Activated CD4-positive, alpha-beta memory T cell treated with anti-CD3 and anti-CD28 coated beads for 36 hours (primary cell): ENCODE measurements at places on chromosomes 7 and 10. TPM values are rescaled to one million over a fixed set of nuclear protein-coding genes. Genes with fewer than 3 reads are reported as not detected.

- no peak for DNase-seq
- no peaks in the 10 kb centered on the region for H3K27me3 ChIP-seq
- H3K27ac ChIP-seq: no peak overlapping the region
- H3K4me1 ChIP-seq: peaks cover 14% of the 10 kb centered on the region
These were observed 410.2 kb upstream of the KLF6 start for GRCh38 chr10:4195213-4195612.

DNA sequence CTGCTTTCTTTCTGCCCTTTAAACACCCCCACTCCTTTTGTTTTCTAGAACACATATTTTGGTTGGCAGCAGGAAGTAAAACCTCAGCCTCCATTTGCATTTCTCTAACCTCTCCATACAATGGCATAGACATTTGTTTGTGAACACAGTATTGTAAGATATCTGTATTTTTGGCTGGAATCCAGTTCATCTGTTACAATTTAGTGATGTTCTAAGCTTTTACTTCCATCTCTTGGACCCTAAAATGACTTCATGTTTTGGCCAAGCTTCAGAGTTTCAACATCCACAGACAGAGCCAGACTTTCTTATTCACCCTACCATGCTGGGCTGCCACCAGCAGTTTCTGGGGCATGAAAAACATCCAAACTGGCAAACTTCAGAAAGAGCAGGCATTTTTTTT lies 21.1 kb upstream of the AUTS2 start:
- no peaks in the 10 kb centered on the region for H3K36me3 ChIP-seq
- no peak overlapping the region for H3K27ac ChIP-seq
- no peaks in the 10 kb centered on the region for H3K4me1 ChIP-seq
- no peak for DNase-seq
- peaks cover 2% of the 10 kb centered on the region for H3K27me3 ChIP-seq

- DNase-seq: no peak
- no peaks in the 10 kb centered on the region for H3K36me3 ChIP-seq
- H3K27ac ChIP-seq: no peak overlapping the region
- H3K4me1 ChIP-seq: no peaks in the 10 kb centered on the region
- H3K27me3 ChIP-seq: no peaks in the 10 kb centered on the region
- H3K4me3 ChIP-seq: no peak overlapping the region
These were observed 48.5 kb downstream of the CALD1 start for GRCh38 chr7:134827889-134828288.

GRCh38 chr7:133436014-133436428 lies 183.1 kb downstream of the EXOC4 start:
- H3K4me3 ChIP-seq: no peak overlapping the region
- H3K27me3 ChIP-seq: no peaks in the 10 kb centered on the region

GRCh38 chr10:7846591-7846990 lies 28.3 kb downstream of the TAF3 start:
- H3K27ac ChIP-seq: no peak overlapping the region
- H3K27me3 ChIP-seq: no peaks in the 10 kb centered on the region
- DNase-seq: no peak
- peaks cover 2% of the 10 kb centered on the region for H3K4me1 ChIP-seq
- no peak overlapping the region for H3K4me3 ChIP-seq

DNA sequence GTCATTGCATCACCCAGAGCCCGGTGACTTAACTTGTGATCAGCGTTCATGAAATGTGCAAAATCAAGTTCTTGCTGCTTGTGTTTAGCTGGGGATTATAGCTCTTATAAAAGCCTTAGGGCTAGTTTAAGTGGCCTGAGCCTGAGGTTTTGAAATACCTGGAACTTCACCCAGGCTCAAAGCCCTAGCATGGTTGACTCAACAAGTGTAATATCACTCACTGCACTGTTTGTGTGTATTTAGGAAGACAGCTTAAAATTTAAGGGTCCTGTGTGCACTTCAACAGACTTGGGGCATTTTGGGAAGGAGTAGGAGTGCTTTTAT lies 489.5 kb downstream of the GATA3 start:
- H3K4me3 ChIP-seq: no peak overlapping the region
- H3K36me3 ChIP-seq: peaks cover 3% of the 10 kb centered on the region
- H3K27me3 ChIP-seq: no peaks in the 10 kb centered on the region
- DNase-seq: no peak

DNA sequence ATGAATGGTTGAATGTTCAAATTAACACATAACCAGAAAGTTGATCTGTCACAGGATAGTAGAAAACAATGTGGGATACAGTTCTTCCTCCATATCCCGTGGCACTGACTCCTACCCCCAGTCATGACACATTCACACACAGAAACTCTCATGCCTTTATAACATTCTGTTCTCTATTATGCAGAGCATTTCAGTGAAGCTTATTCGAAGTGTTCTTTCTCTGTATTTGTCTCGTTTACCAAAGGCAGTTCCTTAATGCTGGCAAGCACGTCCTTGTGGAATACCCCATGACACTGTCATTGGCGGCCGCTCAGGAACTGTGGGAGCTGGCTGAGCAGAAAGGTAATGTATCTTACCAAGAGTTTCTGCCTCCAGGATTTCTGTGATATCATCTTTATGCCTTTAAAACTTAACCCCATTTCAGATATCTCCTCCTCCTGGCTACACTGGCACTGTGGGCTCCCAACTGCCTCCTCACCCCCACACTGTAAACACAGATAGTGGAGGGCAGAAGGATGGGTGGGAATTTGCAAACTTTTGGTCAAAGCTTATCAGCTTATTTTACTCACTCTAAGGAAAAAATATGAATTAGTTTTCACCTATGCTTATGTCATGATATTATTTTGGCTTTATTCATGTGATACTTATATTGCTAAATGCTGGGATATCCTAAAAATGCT lies 34.1 kb downstream of the BLVRA start:
- no peak overlapping the region for H3K27ac ChIP-seq
- peaks cover 17% of the 10 kb centered on the region for H3K36me3 ChIP-seq
- no peaks in the 10 kb centered on the region for H3K27me3 ChIP-seq

DNA sequence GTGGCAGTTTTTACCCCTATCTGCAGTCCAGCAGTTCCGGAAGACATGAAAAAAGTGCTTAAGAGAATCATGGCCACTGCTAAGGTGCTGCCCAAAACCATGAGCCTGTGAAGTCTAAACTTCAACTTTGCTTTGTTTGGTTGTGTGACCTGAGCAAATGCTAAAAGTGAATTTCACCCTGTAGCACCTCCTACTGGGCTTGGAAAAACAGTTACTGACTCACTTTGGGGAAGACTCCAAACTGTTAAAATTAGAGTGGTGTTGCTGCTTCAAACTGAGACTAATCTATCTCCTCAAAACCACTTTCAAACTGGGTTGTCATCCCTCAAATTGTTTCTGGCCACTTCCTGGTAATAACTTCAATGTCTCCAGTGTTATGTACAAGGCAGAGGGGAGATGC lies 21.3 kb downstream of the MKX start:
- no peak for DNase-seq
- no peak overlapping the region for H3K27ac ChIP-seq
- H3K4me3 ChIP-seq: no peak overlapping the region
- peaks cover 25% of the 10 kb centered on the region for H3K27me3 ChIP-seq
- peaks cover 4% of the 10 kb centered on the region for H3K4me1 ChIP-seq

DNA sequence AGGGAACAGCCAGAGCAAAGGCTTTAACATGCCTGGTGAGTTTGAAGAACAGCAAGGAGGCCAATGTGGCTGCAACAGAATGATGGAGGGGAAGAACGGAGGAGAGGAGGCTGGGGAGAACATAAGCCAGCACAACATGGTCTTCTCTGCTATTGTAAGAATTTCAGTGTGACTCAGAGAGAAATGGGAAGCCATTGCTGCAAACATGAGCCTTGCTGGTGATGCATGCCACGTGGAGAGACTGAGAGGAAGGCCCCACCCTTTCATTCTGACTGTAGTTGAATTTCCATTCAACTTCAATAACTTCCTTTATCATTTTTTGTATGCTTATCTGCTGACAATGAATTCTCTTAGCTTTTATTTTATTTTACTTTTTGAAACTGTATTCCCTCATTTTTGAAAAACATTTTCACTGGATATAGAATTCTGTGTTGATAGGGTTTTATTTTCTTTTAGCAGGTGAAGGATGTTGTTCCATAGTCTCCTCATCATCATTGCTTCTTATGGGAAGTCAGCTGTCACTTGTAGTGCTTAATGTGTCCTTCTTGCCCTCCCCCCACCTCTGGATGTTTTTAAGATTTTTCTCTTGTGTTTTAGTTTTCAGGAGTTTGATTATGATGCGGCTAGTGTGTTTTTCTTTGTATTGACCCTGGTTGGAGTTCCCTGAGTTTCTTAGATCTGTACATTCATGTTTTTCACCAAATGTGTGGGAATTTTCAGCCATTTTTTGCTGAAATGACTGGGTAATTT lies 46.4 kb upstream of the LEP start:
- peaks cover 4% of the 10 kb centered on the region for H3K4me1 ChIP-seq
- H3K4me3 ChIP-seq: no peak overlapping the region
- peak; percentile 38 for DNase-seq

- H3K27ac ChIP-seq: no peak overlapping the region
- no peak overlapping the region for H3K4me3 ChIP-seq
- no peaks in the 10 kb centered on the region for H3K36me3 ChIP-seq
- no peak for DNase-seq
These were observed 226.4 kb downstream of the BUB3 start for GRCh38 chr10:123380491-123381085.

DNA sequence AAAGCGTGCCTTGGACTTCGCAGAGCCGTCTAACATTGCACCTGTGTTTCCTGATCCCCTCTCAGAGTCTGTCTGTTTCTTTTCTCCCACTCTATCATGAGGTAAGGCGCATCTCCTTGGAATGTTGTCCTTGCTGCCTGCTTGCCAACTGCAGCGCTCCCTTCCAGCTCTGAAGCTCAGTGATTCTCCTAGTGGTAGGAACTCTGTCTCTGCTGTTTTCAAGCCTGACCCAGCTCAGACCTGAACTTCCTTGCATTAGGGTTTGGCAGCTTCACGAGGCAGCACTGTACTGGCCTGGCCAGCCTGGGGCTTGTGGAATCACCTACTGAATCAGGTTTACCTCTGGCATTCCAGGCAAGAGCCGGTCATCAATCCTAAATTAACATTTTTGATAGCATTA lies 123.9 kb downstream of the CREB5 start:
- no peaks in the 10 kb centered on the region for H3K4me1 ChIP-seq
- DNase-seq: no peak
- H3K27ac ChIP-seq: no peak overlapping the region
- H3K4me3 ChIP-seq: no peak overlapping the region

- H3K4me1 ChIP-seq: no peaks in the 10 kb centered on the region
- no peak for DNase-seq
- H3K27me3 ChIP-seq: no peaks in the 10 kb centered on the region
These were observed 357.6 kb downstream of the DPP6 start for GRCh38 chr7:154409703-154410311.

GRCh38 chr7:159028508-159029401 lies 115.9 kb downstream of the VIPR2 start:
- DNase-seq: peak; percentile 6
- no peak overlapping the region for H3K4me3 ChIP-seq
- H3K36me3 ChIP-seq: no peaks in the 10 kb centered on the region
- peaks cover 11% of the 10 kb centered on the region for H3K4me1 ChIP-seq

DNA sequence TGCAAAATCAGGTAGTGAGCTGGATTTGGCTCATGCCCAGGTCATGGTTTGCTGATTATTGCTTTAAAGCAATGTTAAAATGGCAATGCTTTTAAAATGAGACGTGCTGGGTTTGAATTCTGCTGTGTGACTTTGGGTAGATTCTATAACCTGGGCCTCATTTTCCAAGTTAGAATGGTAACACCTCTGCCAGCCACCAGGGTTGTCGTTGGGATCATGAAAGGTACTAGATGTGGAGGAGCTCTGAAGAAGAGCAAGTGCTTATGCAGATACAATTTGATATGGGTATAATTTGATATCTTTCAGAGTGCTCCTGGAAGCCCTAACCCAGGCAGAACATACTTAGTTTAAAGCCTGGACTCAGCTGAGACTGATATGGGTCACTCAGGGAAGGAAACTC lies 60.0 kb downstream of the EVX1 start:
- H3K27ac ChIP-seq: no peak overlapping the region
- H3K4me1 ChIP-seq: no peaks in the 10 kb centered on the region
- H3K4me3 ChIP-seq: no peak overlapping the region
- no peak for DNase-seq
- no peaks in the 10 kb centered on the region for H3K36me3 ChIP-seq

DNA sequence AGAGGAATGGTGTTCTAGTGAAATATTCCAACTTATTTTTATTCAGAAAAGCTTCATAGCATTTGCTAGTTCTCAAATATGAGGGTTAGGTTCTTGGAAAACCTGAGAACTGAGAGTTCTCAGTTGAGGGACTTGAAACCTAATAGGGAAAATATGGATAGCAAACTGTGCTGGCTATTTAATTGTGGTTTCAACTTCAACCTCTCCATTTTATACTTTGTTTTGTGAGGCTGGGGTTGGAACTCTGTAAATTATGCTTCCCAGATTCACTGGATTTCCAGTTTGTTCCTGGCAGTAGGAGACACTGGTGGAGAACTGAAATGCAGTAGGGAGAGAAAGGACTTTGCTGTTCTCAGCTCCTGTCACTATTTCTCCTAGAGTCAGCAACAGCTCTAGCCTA lies 52.7 kb downstream of the CDK14 start:
- no peaks in the 10 kb centered on the region for H3K36me3 ChIP-seq
- H3K4me3 ChIP-seq: no peak overlapping the region
- DNase-seq: no peak
- no peaks in the 10 kb centered on the region for H3K27me3 ChIP-seq
- H3K4me1 ChIP-seq: no peaks in the 10 kb centered on the region
- H3K27ac ChIP-seq: no peak overlapping the region

DNA sequence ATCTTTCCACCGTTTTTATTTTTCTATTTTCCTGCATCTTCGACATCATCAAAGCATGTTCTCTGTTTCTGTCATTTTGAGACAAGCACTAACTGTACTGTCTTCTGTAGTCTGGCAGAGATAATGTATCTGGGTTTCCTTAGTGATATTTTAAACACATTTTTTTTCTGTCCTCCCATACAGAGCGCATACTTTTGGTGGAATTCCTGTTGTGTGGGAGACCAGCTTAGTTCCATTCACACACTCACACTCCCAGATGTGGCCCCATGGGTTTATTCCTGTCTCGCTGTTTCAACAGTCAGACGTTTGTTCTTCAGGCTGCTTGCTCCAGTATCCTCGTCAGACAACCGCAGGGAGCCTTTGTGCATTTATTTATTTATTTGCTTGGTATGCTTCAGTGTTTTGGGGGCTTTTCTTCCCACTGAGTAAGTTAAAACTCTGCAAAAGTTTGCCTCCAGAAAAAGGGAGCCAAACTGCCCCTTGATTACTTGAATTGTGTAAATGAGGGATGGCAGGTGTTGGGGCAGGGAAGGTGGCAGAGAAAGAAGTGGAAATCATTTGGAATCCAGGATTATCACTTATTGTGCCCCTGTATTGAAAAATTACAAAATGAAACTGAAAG lies 456.8 kb upstream of the KLF6 start:
- H3K27ac ChIP-seq: no peak overlapping the region
- H3K36me3 ChIP-seq: no peaks in the 10 kb centered on the region
- H3K27me3 ChIP-seq: no peaks in the 10 kb centered on the region

Gene SAMD9L
- total RNA-seq: 19.1 TPM

Gene FAM25A
- total RNA-seq: not detected

Gene SPDYE1
- not detected for total RNA-seq

Gene DKK1
- total RNA-seq: not detected

Gene FAM237B
- total RNA-seq: not detected

Gene RBP4
- total RNA-seq: not detected

Gene NEURL1
- total RNA-seq: 2.4 TPM

Gene SPDYE5
- total RNA-seq: not detected

Gene ZNF804B
- total RNA-seq: not detected

Gene CCDC3
- total RNA-seq: 0.45 TPM

Gene PRSS2
- total RNA-seq: not detected

Gene FAM241B
- 10.9 TPM for total RNA-seq
